ENCODE measurements at places on chromosomes 7 and 10.
A peak's percentile ranks its signal among the peaks of the same experiment; 100 is the strongest.

- no peak for ATAC-seq
Measured at GRCh38 chr7:69599286-69599954, 1.1 kb downstream of the AUTS2 start.

GRCh38 chr7:92833766-92834506 is 2.4 kb downstream of the CDK6 start:
- ATAC-seq, result peak; percentile 69

DNA sequence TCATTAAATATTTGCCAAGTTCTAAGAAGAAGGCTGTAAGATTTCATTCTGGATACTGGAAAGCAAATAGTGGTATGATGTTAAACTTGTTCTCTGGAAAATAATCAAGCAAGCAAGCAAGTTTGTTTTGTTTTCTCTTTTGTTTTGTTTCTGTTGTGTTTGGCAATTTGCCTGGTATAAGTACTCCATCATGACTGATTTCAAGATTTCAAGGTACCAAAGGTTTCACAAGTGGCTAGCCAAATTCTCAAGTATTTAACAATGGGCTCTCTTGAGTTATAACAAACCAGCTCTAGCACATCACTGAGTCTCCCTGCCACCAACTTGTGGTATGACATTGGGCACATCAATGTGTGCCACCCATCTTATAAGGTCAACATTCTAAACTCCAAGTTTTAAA is 151.7 kb upstream of the IGFBP3 start:
- no peak for ATAC-seq

- no peak for ATAC-seq
Measured at GRCh38 chr10:63487990-63488389, 22.2 kb upstream of the JMJD1C start.

- ATAC-seq, result no peak
Measured at GRCh38 chr10:94133239-94133638, 139.5 kb downstream of the PLCE1 start.

DNA sequence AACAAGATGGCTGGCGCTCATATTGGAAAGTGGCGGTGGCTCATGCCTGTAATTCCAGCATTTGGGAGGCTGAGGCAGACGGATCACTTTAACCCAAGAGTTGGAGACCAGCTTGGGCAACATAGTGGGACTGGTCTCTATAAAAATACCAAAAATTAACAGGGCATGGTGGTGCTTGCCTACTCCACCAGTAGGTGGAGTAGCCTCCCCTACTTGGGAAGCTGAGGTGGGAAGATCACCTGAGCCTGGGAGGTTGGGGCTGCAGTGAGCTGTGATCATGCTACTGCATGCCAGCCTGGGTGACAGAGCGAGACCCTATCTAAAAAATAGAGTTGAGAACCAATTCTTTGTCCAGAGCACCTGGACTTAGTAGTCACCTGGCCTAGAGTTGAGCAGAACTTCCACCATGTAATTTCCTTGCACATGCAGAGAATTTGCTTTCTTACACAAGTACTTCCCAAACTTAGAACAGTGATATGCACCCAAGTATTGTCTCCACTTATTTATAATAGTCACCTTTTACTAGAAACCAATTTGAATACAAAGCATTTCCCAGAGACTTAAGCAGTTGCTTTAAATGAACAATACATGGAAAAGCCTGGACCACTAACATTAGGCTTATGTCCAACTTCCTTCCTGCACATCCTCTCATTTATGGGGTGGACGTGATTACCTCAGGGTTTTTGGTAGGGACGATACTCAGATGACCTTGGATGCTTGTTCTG is 15.9 kb downstream of the LAMB4 start:
- ATAC-seq, result peak; percentile 68

DNA sequence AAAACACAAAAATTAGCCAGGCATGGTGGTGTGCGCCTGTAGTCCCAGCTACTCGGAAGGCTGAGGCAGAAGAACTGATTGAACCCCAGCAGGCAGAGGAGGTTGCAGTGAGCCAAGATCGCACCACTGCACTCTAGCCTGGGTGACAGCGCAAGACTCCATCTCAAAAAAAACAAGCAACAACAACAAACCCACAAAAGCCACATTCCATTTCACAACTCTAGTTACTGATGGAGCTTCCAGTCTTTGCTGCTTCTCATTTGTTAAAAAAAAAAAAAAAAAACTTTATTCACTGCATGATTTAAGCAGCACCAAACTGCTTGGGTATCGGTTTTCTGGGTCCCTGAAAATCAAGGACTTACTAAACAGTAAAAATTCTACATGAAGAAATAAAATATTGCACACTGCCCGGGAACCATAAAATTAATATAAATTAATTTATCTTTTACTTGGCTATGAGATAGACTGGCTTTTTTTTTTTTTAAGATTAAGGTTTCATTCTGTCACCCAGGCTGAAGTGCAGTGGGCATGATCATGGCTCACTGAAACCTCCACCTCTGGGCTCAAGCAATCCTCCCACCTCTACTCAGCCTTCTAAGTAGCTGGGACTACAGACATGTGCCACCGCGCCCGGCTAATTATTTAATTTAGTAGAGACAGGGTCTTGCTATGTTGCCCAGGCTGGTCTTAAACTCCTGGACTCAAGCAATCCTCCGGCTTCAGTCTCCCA is 42.0 kb downstream of the SRPK2 start:
- no peak for ATAC-seq

DNA sequence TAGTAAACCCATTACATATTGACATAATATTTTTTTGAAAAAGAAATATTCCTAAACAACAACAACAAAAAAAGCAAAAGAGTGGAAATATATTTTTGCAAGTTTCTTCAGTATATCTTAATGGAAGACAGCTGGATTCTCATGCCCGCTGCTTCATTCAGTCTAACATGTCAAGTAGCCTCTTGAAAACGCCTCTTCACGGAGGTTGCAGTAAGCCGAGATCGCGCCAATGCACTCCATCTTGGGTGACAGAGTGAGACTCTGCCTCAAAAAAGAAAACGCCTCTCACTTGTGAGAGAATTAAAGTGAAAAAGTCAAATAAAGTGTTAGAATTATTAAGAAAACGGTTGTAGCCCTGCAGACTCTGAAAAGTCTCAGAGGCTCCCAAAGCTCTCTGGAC is 1.3 kb downstream of the CUTC start:
- ATAC-seq, result no peak

GRCh38 chr10:21172930-21173801 is 276.1 kb upstream of the NEBL start:
- ATAC-seq, result peak; percentile 6

DNA sequence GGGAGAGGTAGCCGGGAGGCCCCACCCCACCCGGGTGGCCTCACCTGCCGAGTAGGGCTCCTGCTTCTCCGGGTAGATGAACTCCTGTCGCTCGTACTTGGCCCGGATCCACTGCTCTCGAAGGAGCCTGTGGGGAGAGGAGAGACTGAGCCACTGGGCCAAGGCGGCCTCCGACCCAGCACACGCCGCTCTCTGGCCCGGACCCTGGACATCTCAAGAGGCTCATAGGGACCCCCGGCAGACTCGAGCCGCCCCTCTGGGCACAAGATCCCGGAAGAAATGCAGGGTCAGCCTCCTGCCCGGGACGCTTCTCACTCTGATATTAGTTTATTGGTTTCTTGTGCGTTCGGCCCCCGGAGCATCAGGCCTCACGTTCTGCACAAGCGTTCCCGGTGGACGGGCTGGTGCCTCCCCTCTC is 34.5 kb downstream of the ADAP1 start:
- ATAC-seq, result no peak

GRCh38 chr10:74213571-74214162 is 62.6 kb downstream of the ADK start:
- ATAC-seq, result no peak

GRCh38 chr10:3807928-3808496 is 23.0 kb upstream of the KLF6 start:
- ATAC-seq, result no peak

GRCh38 chr10:122336961-122337360 is 37.5 kb upstream of the PLEKHA1 start:
- ATAC-seq, result peak; percentile 65

- no peak for ATAC-seq
Measured at GRCh38 chr10:92832998-92833650, 15.2 kb upstream of the EXOC6 start.

GRCh38 chr10:131010965-131011575 is 300.5 kb downstream of the TCERG1L start:
- no peak for ATAC-seq

GRCh38 chr10:44125879-44126278 is 259.0 kb downstream of the CXCL12 start:
- no peak for ATAC-seq

DNA sequence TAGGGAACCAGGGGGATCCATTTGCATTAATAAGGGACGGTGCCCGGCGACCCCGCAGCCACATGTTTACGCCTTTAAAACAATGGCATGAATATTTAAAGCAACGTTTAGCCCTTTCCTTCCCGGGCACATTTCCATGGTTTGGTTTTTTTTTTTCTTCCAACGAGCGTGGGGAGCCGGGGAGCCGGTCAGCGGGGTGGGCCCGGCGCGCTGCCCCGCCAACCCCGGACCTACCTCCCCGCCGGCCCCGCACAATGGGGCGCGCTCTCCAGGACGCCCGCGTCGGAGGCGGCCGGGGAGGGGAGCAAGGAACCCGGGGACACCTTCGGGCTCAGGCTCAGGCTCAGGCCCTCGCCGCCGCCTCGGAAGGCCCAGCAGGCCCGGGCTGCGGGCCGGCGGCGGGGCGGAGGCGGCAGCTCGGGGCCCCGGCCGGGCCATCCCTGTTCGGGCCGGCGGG is 1.0 kb downstream of the SEPHS1 start:
- no peak for ATAC-seq

DNA sequence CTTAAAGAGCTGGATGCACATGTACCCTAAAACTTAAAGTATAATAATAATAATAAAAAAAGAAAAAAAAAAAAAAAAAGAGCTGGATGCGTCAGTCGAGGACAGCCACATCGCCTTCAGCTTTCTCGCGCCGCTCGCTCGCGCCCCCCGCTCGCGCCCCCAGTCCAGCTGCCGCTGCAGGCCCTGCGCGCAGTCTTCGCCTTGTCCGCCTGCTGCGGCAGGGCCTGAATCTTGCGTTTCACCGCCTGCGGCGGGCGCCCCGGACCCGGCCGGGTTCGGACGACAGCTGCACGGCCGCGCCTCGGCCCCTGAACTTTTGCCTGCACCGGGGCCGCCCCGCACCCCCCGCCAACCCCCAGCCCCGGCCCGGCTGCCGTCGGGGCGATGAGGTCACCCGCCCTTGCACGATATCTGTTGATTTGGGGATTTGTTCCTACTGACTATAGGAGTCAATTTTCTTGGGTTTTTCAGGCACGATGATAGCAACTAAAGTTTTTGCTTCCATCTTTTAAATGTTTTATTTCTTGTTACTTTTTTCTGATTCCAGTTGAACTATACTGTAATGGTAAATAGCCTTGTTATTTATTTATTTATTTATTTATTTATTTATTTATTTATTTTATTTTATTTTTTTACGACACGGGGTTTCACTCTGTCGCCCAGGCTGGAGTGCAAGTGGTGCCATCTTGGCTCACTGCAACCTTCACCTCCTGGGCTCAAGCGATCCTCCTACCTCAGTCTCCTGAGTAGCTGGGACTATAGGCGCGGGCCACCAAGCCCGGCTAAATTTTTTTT is 33.5 kb upstream of the CPN1 start:
- no peak for ATAC-seq

GRCh38 chr7:138163800-138164199 is 87.5 kb downstream of the AKR1D1 start:
- ATAC-seq, result no peak

GRCh38 chr7:16564909-16565426 is 38.3 kb downstream of the LRRC72 start:
- ATAC-seq, result peak; percentile 58

DNA sequence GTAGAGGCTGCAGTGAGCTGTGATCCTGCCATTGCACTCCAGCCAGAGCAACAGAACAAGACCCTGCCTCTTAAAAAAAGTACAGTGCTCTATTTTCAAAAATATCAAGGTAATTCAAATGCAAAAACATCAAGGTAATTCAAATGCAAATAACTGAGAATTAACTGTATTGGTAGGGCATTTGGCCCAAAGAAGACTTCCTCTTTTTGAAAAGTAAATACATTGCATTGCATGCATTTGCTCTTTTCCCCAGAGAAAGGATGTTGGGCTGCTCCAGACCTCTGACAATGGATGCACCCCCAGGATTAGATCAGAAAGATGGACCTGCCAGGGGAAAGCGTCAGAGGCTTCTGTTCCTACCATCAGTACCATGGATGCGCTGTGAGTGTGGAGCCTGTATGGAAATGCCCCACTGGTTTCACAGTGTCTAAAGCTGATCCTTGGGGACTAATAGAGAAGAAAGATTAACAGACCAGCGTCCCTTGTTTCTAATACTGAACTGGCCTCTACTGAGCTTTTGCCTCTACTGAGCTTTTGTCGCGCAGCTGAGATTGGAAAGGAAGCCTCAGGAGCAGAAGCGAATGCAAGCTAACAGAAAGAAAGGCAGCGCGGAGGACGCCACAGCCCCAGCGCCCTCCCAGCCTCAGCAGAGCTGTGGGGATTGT is 93.5 kb upstream of the LYZL2 start:
- ATAC-seq, result no peak

DNA sequence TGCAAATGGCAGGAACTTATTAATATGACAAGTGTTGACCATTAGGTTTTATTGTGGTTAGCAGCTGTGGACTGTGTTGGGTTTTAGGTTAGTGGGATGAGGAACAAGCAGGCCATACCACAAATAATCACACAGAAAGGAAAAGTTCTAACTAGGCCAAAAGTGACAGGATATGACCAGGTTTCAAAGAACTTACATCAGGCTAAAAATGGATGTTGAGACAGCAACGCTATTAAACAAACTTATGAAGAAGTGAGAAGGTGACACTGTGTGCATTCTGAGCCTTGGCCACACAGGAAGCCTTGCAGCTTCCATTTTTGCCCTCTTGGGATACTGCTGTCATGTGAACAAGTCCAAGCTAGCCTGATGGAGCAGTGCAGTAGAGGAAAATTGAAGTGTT is 568.8 kb downstream of the HTR7 start:
- ATAC-seq, result no peak

DNA sequence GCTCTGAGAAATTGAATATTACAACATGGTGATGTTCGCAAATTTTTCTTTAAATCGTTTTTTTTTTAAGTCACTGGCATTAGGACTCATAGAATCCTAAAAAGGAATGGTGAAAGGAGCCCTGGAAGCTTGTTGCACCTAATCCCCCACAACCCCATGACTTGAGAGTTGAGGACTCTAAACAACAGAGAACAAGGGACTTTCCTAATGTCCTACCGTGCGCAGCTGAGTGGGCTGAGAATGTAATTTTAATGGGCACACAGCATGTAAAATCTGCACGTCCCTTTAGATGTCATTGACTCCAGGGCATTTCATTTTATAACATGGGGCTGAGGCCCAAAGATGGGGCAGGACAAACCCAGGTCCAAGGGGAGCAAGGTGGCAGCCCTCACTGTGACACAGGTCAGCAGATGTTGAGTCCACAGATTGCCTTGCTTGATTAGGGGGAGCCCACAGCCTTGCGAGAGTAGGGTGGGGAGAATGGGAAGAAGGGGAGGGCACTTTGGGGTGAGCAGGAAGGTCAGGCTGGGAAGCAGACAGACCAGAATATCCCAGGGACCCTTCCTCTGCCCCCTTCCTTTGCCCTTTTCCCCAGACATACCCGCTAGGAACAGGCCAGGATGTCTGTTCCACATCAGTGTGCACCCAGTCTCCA is 208.4 kb upstream of the ZMIZ1 start:
- no peak for ATAC-seq

- ATAC-seq, result no peak
Measured at GRCh38 chr7:148290538-148290937, 300.0 kb upstream of the C7orf33 start.

GRCh38 chr10:33231621-33232350 is 102.7 kb downstream of the NRP1 start:
- ATAC-seq, result no peak

- ATAC-seq, result no peak
Measured at GRCh38 chr7:7976677-7977076, 8.1 kb downstream of the GLCCI1 start.

Measured in esophagus mucosa (tissue), 1 donor.